KG1 (cell line): ENCODE measurements at places on chromosomes 5 and 9.

DNA sequence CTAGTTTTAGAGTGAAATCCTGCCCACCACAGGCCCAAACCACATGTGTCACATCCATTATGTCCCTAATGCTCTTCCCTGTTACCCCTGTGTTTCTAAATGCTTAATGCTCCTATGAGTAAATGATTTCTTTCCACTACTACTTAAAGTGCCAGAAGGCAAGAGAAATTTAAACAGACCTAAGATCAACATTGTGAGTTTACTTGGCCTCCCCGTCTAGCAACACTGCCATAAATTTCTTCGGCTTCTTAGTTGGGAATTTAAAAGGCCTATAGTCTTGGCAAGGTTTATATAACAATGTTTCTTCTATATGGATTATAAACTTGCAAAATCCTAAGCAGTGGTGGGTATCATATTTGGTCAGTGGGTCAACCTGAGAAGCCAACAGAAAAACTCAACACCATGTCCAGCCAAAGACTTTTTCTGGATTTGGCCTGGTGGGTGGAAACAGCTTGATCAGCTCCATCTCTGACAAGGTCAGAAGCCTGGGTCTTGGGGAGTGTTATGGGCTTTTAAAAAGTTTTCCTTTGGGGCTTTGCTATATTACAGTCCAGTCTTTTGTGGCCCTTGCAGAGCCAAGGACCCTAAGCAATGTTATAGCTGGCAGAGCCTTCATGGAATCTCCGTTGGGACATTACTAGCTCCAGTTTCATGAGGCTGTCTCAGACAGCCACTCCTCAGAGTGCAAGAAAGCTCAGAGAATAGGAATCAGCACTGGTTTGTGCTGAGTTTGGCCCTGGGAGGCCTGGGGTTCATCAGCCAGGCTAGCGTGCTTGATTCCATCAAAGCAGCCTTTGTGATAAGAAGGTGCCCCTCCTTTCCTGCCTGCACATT is 119.8 kb downstream of the PRDM6 start:
- no peak for DNase-seq

GRCh38 chr9:120235081-120235480 is 344.9 kb downstream of the CDK5RAP2 start:
- DNase-seq = no peak

- no peak for DNase-seq
Measured at GRCh38 chr9:27888661-27889295, 315.5 kb upstream of the C9orf72 start.

DNA sequence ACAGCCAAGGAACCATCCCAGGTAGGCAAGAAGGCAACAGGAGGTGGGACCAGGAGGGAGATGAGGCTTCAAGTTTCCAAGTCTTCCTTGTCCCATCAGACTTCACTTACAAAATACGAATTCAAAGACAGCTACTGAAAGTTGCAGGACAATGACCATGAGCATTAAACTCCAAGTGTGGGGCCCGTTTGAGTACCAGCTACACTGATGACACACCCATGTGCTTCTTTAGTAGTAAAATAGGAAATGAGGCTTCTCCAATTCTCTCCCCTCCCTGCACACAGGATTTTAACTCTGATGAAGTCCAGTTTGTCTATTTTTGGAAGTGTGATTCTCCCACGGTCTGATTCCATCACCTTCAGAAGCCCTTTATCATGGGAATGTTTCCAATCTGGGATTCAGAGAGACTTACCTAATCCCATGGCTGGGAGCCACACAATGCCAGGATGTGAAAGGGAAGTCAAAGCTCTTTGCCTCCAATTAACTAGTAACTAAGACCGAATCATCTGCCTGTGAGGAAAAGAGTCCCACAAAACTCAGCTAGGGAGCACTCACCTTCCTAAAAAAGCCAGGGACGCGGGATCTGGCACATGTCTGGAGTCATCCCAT is 222.8 kb upstream of the MSX2 start:
- no peak for DNase-seq

DNA sequence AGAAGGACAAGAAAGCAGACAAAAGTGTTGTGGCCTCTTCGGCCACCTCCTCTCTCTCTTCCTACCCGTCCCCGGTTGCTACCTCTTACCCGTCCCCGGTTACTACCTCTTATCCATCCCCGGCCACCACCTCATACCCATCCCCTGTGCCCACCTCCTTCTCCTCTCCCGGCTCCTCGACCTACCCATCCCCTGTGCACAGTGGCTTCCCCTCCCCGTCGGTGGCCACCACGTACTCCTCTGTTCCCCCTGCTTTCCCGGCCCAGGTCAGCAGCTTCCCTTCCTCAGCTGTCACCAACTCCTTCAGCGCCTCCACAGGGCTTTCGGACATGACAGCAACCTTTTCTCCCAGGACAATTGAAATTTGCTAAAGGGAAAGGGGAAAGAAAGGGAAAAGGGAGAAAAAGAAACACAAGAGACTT is 2.4 kb downstream of the EGR1 start:
- no peak for DNase-seq

DNA sequence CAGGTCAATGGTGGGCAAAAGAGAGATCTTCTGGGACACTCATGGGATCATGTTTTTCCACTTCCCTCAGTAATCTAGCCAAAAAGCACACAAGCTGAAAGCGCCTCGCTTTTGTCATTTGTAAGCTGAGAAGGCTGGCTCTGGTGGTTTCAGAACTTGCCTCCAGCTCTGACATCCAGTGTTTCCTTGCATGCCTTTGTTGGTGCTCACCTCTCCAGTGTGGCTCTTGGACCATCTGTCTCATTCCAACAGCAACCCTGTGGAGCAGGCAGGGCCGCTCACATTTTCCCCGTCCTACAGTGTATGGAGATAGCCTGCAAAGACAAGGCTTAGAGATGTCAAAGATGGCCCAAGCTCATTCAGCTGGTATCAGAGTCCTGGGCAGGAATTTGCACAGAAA is 160.8 kb upstream of the KLF4 start:
- DNase-seq = no peak

DNA sequence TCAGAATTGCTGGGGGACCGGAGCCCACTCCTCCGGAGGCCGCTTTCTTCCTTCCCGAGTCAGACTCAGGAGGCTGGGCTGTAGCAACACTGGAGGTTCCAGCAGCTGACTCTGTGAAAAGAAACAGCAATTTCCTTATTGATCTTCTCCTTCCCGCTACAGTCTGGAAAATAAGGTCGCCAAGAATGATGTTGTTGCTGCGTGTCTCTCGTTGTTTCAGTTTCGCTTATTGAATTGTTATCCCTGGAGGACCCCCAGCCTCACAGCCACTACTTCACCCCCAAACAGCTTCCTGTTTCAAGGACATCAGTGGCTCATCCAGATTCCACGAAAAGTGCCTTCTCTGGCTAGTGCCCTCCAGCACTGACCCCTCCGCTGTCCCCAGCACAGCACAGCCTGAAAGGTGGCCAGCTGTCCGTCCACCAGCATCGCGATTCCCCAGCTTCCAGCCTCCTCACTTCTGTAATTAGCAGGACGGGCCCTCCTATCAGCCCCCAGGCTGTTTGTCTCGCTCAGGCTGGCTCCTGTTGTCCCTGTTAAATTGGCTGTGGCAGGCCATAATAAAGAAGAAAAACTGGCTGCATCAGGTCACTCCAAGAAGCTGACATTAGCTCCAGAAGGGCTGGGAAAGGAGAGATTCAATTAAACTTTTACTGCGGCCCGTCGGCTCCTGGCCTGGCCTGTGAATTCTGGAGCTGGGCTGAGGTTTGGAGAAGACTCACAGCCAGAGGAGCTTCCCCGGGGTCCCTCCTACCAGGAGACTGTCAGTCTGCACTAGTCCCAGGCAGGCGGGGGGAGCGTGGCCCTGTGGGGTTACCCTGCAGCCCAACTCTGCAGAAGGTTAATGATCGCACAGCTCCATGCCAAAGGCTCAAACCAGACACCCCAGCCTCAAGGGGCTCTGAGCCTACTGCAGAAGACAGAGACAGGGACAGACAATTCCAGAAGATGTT is 40.5 kb downstream of the OLFM1 start:
- DNase-seq = no peak

GRCh38 chr9:27828908-27829307 is 255.6 kb upstream of the C9orf72 start:
- no peak for DNase-seq

DNA sequence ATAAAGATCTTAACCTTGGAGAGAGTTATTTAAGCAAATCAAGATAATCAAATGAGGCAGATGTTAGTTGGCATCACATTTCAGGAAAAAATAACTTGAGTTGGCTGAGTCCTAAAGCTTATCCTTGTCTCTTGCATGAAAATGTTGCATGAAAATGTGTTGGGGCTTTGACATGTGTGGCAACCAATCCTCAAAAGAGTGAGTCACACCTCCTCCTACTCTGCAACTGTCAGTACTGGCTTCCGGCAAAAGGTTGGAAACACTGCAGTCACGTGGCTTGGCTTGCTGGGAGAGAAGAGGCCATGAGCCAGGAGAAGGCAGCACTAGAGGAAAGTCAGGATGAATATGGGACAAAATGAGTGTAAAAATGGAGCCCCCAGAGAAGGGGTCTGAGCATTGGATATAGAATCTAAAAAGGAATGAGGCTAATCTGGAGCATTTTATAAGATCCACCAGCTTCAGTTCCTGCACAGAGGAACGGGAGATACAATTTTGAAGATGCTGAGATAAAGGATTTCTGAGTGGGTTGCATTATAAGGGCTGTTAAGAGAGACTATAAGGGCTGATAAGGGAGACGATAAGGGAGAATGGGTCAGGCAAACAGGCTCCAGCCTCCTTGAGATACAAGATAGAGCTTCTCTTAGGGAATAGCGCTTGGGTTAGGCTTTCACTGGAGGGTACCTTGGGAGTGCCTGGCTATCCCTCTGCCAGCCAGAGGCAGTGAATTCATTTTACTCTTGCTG is 43.1 kb downstream of the SPATA31D1 start:
- no peak for DNase-seq

GRCh38 chr9:82101475-82101874 is 112.9 kb downstream of the SPATA31D1 start:
- DNase-seq = no peak

- no peak for DNase-seq
Measured at GRCh38 chr5:171521219-171521633, 101.8 kb downstream of the FGF18 start.

GRCh38 chr5:108818613-108819272 is 71.0 kb downstream of the FER start:
- DNase-seq = no peak

DNA sequence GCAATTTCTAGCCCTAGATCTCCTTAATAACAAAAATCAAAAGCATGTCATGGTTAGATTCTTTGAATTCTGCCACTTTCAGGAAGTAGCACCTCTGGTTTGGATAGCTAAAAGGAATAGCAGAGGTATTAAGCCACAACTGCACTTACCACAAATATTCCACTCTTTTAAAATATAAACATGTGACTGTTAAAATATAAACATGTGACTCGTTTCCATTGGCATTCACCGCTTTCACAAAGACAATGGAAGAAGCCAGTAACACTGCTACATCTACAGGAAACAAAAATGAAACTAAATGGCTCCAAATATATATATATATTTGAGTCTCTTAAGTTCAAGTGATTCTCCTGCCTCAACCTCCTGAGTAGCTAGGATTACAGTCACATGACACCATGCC is 222.9 kb downstream of the ARL15 start:
- no peak for DNase-seq

- no peak for DNase-seq
Measured at GRCh38 chr9:117714282-117714681, 10.1 kb downstream of the TLR4 start.

GRCh38 chr9:128323212-128323730 is 632 bp downstream of the COQ4 start:
- no peak for DNase-seq

DNA sequence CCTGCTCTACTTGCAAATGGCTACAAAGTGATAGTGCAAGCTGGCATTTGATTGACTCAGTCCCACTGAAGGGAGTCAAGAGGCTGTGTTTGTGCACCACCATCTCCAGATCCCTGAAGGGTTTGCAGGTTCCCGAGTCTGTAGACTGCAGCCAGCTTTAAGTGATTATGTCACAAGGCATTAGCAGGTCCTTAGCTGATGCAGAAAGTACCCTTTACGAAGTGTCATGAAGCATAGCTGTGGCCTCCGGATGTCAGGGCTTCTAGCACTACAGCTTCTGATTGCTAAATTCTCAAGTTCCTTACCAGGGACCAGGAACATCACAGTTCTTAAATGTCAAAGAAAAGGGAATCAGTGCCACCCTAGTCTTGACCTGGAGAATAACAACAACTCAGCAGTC is 311.3 kb upstream of the TRPC7 start:
- DNase-seq = no peak

DNA sequence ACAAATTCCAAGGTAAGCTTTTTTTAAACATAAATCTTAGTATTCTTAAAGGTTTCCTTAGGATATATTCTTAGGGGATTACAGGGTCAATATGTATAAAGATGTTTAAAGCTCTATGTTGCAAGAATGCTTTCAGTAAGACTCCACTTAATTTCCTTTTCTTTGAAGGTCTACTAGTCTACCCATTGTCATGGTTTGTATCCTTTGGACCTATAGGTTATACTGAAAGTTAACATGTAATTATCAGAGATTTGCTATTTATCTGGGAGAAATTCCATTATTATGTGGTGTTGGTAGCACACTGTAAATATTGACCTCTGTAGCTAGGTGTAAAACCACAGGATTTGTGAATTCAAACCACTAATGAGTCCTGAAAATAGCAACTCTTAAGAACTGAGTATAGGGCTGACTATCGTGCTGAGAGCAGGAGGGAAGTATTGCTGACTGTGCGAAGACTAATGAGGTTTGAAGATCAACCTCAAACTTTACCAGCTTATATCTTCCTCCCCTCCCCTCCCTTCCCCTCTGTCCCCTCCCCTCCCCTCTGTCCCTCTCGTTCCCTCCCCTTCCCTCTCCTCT is 85.6 kb downstream of the GADD45G start:
- no peak for DNase-seq

GRCh38 chr9:38032266-38033110 is 36.5 kb downstream of the SHB start:
- no peak for DNase-seq

DNA sequence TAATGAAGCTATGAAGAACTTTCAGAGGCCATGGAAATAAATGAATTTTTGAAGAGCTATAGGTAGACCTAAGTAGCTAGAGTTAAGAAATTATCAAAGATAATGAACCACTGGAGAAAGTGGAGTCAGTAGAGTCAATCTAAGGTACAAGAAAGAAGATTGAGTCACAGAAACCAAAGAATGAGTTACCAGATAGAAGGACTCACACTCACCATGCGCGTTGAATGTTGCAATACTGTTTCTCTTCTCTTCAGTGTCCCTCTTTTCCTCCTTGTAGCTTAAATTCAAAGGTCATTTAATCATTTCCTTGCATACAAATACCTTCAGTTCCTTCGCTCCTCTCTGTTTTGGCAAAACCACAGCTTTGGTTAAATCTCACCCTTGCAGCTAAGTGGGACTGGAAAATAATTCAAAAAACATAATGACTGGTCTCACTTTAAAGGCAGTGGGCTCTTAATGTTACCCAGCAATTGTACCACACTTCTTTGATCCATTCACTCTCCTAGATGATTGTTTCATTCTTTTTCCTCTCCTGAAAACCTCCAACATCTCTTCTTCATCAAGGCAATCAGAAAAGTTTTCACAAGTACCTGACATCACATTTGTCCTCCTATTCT is 58.3 kb downstream of the NIPBL start:
- no peak for DNase-seq

GRCh38 chr9:135887585-135888050 is 19.7 kb downstream of the CAMSAP1 start:
- no peak for DNase-seq

- no peak for DNase-seq
Measured at GRCh38 chr5:79512049-79512448, 1.9 kb downstream of the HOMER1 start.
